ENCODE measurements at places on chromosomes 12 and 14.

- peak; percentile 16 for DNase-seq
Observed at GRCh38 chr14:91835197-91835919, 32.0 kb downstream of the TC2N start.

- DNase-seq: peak; percentile 10
Observed at GRCh38 chr12:107684990-107685359, 624 bp upstream of the PWP1 start.

DNA sequence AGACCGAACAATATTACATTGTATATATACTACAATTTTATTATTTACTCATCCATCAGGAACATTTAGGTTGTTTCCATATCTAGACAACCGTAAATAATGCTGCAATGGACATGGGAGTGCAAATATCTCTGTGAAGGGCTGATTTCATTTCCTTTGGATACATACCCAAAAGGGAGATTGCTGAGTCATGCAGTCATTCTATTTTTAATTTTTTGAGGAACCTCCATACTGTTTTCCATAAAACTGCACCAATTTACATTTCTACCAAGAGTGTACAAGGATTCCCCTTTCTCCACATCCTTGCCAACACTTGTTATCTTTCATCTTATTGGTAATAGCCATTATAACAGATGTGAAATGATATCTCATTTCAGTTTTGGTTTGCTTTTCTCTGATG lies 84.7 kb downstream of the SLC41A2 start:
- no peak for DNase-seq

GRCh38 chr12:71392521-71393145 lies 47.0 kb upstream of the LGR5 start:
- peak; percentile 13 for DNase-seq

- no peak for DNase-seq
Observed at GRCh38 chr12:47032644-47033043, 46.8 kb upstream of the PCED1B start.

DNA sequence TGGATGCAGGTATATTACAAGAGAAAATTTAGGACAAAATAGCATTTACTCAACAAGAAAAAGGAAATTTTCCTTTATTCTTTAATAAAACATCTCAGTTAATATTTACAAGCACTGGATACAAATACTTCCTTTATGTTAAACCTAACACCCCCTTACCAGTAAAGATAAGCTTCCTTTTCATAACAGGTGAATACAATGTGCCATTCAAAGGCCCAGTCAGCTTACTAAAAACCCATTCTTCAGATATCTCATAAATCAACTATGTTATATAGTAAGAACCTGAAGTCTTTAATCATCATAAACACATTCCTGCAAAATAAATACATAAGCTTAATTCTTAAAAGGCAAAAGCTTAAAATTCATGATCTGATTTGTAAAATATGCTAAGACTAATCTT lies 52.6 kb downstream of the LRP6 start:
- DNase-seq: no peak

- DNase-seq: no peak
Observed at GRCh38 chr14:77124345-77125280, 17.0 kb downstream of the ZDHHC22 start.

DNA sequence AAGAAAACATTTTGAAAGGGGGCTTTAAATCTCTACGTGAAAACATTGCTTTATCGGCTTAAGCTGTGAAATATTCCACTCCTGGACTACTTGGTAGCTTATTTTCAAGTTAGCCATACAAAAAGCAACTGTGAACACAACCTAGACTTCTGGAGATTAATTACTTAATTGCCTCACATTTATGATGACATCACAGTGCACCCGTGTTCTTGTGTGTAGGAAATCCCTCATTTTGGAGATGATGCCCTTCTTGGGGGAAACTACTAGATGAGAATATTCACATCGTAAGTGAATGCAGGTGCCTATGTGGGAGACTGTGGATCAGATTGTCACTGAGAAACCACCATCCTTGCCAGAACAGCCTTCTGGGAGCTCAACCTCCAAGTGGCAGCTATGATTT lies 10.5 kb upstream of the B4GALNT3 start:
- DNase-seq: no peak

- DNase-seq: no peak
Observed at GRCh38 chr12:117101953-117102799, 3.0 kb upstream of the TESC start.

- DNase-seq: no peak
Observed at GRCh38 chr12:57849035-57849434, 2.5 kb upstream of the CTDSP2 start.

GRCh38 chr14:59341858-59342477 lies 123.2 kb downstream of the GPR135 start:
- no peak for DNase-seq

GRCh38 chr12:30962047-30962446 lies 35.5 kb downstream of the TSPAN11 start:
- no peak for DNase-seq

DNA sequence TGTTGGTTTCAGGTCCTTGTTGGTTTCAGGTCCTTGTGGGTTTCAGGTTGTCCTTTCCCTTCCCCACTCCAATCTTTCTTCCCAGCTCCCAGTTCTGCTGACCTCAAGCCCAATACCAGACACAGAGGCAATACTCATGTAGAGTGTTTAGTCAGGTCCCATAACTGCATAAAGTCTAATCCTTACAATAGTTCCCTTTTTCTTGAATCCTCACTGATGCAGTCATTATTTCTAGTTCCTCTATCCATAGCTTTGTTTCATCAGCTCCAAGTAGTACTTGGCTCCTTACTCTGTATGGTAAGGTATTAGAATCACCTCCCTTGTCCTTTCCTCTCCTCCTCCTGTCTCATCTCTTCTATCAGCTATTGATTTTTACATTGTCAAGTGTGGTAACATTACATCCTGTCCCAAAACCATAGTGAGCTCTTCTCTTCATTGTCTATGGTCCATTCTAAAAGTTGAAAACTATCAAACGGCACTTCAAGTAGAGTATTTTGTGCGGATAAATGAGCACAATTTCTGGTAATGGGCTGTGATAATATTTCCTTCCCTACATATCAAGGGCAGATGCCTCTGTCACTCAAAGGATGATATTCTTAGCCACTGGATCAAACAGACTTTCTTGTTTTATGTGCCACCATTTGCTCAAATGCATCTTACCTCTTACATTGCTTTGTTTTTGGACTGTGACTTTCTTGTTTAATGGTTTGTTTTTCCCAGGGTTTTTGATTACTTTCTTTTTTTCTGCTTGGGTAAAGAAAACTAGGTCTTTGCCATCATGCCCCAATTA lies 57.2 kb upstream of the JDP2 start:
- no peak for DNase-seq

- no peak for DNase-seq
Observed at GRCh38 chr12:112810235-112810917, 18.8 kb downstream of the RPH3A start.

GRCh38 chr14:72948481-72949138 lies 22.3 kb downstream of the DCAF4 start:
- no peak for DNase-seq

DNA sequence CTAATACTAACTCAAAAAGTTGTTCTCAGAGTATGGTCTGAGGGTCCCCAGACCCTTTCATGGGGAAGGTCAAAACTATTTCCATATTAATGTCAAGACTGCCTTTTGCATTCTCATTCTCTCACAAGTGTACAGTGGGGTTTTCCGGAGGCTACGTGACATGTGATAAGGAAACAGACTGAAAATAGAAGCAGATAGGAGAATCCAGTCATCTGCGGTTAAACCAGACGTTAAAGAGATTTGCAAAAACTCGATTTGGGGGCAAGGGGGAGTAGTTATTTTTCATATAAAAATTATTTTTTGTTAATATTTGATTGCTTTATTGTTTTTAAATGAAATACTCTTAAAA lies 1.0 kb upstream of the NAP1L1 start:
- DNase-seq: no peak

Data from NCI-H510A (cell line).